ENCODE measurements at places on chromosomes 5 and 9.

GRCh38 chr5:89445106-89445745 is 562.2 kb upstream of the MEF2C start:
- no peak overlapping the region for H3K27ac ChIP-seq
- H3K4me1 ChIP-seq: no peaks in the 10 kb centered on the region
- H3K27me3 ChIP-seq: no peaks in the 10 kb centered on the region
- H3K4me3 ChIP-seq: no peak overlapping the region
- no peaks in the 10 kb centered on the region for H3K36me3 ChIP-seq

DNA sequence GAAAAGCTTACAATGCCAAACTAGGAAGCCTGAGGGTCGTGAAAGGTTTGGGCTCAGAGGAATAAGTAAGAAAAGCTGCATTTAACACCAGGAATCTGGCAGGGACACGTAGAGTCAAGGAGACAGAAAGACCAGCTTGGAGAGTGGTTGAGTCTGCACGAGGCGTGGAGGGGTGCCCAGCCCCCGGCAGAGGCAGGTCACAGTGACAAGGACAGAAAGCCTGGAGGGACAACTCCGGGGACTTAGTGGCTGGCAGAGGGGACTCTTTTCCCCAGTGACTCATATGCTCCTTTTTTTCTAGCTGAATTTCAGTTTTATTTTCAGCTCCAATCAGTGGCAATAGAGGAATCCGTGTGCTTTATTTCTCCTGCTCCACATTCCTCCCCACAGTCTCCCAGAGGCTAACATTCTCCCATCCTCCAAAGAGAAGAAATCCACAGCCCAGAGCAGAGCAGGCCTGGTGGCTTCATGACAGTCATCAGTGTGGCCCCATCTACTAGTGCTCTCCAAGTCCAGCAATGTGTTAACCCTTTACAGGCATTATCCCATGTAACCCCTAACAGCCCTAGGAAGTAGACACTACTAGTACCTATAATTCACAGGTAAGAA is 80.7 kb downstream of the KCNIP1 start:
- DNase-seq: peak; percentile 38
- H3K27me3 ChIP-seq: no peaks in the 10 kb centered on the region
- peak overlapping the region; percentile 73 for H3K27ac ChIP-seq

GRCh38 chr5:73726606-73727231 is 100.7 kb downstream of the ARHGEF28 start:
- peaks cover 63% of the 10 kb centered on the region for H3K4me1 ChIP-seq
- no peaks in the 10 kb centered on the region for H3K36me3 ChIP-seq
- DNase-seq: no peak
- H3K4me3 ChIP-seq: no peak overlapping the region

DNA sequence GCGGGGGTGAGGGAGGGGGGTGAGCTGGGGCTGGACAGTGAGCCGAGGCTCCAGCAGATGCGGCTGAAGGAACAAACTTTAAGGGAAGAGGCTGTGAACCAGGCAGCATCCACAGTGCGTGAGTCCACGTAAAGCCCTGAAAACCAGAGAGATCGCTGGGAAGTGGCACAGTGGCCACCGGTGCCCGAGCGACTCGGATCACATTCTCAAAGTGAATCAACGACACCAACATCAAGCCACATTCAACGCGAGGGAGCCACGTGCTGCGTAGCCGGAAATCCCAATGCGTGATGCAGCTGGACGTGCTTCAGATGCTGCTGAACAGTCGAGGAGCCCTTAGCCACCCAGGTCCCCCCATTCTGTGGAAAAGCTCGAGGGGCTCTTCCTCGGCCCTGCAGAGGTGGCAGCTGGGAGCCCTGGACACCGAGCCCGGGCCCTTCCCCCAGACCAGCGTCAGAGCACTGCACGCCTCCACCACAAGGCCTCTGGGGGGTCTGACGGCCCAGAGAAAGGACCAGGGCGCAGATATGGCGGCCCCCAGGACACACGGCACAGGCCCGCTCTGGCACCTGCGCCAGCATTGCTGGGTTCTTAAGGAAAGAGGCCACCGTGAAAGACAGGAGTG is 53.7 kb upstream of the EXOC3 start:
- H3K36me3 ChIP-seq: peaks cover 13% of the 10 kb centered on the region
- no peaks in the 10 kb centered on the region for H3K27me3 ChIP-seq
- peaks cover 28% of the 10 kb centered on the region for H3K4me1 ChIP-seq
- H3K4me3 ChIP-seq: no peak overlapping the region
- peak; percentile 71 for DNase-seq
- H3K27ac ChIP-seq: no peak overlapping the region

DNA sequence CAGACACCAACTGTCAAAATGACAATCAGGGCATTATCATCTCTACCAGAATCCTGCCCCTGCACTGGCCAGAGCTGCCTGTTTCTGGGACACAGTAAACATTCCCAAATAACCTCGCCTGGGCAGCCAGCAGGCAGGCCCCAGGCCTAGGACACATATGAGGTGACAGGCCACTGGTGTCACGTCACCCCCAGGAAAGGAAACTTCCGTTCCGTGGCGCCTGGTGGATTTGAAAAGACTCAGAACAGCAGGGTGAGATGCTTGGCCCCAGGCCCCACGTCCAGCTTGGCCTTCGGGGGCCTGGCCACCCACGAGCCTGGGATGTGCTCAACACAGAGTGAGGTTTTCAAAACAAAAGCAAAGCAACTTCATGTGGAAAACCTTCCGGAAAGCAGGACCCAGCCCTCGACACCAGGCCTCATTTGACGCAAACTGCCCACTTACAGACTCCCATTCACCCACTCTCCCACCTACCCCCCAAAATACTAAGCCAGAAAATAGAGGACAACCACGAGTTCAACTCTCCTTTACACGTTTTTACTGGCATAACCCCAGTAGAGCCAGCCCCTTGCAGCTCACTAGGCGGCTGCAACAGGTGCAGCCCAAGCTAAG is 1.2 kb downstream of the SEMA4D start:
- no peak for DNase-seq
- peak overlapping the region; percentile 54 for H3K4me3 ChIP-seq

- no peak overlapping the region for H3K4me3 ChIP-seq
- H3K27me3 ChIP-seq: no peaks in the 10 kb centered on the region
- DNase-seq: no peak
Measured at GRCh38 chr9:136333486-136333885, 6.1 kb downstream of the GPSM1 start.

GRCh38 chr5:68176802-68177479 is 38.6 kb upstream of the PIK3R1 start:
- no peak overlapping the region for H3K4me3 ChIP-seq
- H3K36me3 ChIP-seq: no peaks in the 10 kb centered on the region
- no peak overlapping the region for H3K27ac ChIP-seq
- no peaks in the 10 kb centered on the region for H3K27me3 ChIP-seq
- no peaks in the 10 kb centered on the region for H3K4me1 ChIP-seq

DNA sequence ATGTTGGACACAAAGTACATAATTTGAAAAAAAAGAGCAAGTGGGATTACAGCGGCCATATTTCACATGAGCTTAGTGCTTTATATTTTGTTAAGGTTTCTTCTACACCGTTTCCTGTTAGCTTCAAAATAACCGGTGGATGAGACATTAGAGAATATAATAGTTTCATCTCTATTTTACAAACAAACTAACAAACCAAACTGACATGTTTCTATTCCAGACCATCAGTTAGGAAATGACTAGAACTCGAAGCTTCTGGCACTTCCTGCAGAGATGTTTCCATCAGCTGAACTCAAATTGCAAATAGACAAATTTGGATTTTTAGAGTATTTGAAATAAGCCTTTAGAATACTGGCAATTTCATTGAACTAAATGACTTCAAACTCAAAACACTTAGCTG is 86.5 kb downstream of the MTRR start:
- H3K4me3 ChIP-seq: no peak overlapping the region
- no peak for DNase-seq
- no peak overlapping the region for H3K27ac ChIP-seq
- no peaks in the 10 kb centered on the region for H3K36me3 ChIP-seq
